RPMI7951 (cell line): ENCODE measurements at places on chromosomes 2 and 18.

- no peak for DNase-seq
Observed at GRCh38 chr18:61428266-61428665, 95.0 kb downstream of the CDH20 start.

DNA sequence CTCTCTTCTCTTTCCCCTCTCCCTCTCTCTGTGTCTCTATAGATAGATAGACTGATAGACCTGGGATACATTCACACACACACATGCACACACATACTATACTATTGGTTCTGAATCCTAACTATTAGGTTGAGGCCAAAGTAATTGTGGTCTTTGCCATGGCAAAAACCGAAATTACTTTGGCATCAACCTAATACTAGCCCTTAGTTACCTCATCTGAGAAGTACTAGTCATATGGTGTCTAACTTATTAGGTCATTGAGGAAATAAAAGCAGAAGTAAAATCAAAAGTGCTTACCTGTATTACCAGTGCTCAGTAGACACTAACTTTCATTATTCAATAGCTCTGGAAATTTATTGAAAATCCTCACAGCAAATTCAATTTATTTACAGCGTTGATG, 451.5 kb downstream of the EPHA4 start:
- no peak for DNase-seq

GRCh38 chr2:157784169-157784822, 91.8 kb downstream of the ACVR1 start:
- peak; percentile 55 for DNase-seq

DNA sequence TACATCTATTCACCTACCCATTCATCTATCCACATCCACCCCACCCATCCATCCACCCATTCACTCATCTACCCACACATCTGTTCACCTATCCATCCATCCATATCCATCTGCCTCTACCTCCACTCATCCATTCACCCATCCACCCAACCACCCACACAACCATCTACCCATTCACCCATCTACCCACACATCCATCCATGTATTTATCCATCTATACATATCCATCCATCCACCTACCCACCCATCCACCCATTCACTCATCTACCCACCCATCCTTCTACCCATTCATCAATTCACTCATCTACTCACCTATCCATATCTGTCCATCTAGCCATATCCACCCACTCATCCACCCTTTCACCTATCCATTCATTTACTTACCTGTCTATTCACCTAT, 187.6 kb downstream of the ASB1 start:
- DNase-seq, result no peak

- DNase-seq, result peak; percentile 46
Observed at GRCh38 chr2:234427081-234428061, 69.5 kb downstream of the ARL4C start.

- no peak for DNase-seq
Observed at GRCh38 chr18:75462178-75462832, 34.8 kb upstream of the SMIM21 start.

GRCh38 chr2:232535761-232536530, 3.5 kb upstream of the CHRNG start:
- no peak for DNase-seq

DNA sequence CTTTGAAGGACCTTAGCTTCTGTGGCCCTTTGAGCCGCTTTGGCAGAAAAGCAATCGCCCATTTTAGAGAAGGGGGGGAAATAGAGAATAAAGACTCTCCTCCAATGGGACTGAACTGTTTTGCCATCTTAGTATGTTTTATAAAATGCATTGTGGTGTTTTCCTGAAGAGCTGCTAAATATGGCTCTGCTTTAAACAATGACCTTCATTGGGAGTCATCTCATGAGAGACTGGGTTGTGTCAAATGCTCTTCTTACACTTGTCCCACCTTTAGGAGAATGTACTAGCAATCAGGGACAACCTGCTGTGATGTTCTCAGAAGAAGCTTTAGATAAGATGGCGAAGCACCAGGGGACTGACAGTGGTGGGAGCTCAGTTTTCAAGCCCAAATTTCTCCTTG, 418.9 kb upstream of the POU3F3 start:
- no peak for DNase-seq

GRCh38 chr2:16187482-16187817, 247.1 kb downstream of the MYCN start:
- DNase-seq, result no peak

DNA sequence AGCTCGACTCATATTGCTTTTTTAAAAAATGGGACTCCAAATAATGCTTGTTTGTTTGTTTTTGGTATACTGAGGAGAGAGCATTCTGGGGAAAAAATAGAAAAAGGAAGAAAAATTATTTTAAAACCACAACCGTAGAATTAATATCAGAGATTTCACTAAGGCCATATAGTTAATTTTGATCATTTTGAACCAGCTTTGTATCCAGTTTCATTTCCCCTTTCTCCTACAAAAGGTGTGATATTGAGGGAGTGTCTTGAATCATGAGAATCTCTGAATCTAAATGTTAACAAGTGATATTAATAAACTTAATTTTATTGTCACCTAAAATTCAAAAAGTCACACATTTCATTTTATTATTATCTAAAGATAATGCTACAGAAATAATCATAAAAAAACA, 198.5 kb upstream of the GALNT5 start:
- DNase-seq, result no peak

DNA sequence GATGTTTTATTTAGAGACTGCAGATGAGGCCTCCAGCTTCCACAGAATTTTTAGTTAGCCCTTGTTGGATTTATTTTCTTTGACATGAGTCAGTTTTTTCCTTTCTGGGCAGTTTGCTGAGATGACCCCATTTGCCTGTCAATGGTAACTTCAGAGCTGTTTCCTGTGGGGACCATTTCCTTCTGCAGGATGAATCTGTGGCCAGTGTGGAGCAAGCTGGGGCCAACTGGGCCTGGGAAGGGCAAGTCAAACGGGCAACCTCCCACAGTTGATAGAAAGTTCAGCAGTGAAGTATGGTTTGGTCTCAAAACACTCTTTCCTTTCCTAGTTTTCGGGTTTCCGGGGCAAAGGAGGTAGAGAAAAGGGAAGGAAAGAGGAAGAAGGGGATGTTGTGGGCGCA, 291.4 kb upstream of the NRP2 start:
- no peak for DNase-seq

DNA sequence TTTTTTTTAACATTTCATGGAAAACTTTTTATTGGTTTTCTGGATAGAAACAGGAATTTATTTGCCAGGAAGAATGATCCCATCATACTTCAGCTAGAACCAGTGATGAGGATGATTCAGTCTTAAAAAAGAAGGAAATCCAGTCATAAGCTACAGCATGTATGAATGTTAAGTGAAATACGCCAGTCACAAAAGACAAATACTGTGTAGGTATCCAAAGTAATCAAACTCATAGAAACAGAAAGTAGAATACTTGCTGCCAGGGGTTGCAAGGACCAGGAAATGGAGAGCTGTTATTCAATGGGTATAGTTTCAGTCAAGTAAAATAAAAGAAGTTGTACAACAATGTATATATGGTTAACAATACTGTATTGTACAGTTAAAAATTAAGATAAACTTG, 21.3 kb downstream of the PSME4 start:
- no peak for DNase-seq

DNA sequence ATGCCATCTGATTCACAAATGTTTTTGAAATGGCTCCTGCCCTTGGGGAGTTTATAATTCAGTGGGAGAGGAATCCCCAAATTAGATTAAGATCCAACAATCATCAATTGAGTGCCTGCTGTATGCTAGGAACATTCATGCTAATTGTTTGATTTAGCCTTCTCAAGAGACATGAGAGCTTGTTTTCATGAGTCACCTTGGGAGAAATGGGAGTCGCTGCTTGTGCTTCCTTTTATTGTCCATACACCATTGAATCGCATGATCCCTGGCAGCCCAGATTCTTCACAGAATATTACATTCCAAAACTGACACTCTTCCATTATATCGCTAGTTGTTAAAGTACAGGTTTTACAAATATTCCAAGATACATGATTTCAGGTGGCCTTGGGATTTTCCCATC, 106.0 kb upstream of the MAP3K20 start:
- DNase-seq, result peak; percentile 41

DNA sequence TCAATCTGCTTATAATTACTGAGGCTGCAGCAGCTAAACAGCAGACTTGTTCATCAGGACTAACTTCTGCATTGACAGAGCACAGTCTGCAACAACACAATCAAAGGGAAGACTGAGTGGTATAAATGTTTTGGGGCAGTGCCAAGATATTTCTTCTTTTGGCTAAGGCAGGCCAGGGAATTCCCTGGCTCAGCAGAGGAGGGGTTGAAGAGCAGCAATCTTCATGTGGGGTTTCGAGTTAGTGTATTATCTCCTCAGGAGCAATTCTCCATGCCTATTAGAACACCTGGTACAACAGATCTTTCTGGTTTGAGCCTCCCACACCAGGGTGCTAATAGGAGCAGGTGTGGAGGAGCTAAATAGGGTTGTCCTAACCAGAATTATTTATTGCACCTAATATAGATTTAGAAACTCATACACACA, 103.0 kb upstream of the STK17B start:
- DNase-seq, result peak; percentile 73

- no peak for DNase-seq
Observed at GRCh38 chr2:95312543-95313201, 15.5 kb downstream of the KCNIP3 start.

DNA sequence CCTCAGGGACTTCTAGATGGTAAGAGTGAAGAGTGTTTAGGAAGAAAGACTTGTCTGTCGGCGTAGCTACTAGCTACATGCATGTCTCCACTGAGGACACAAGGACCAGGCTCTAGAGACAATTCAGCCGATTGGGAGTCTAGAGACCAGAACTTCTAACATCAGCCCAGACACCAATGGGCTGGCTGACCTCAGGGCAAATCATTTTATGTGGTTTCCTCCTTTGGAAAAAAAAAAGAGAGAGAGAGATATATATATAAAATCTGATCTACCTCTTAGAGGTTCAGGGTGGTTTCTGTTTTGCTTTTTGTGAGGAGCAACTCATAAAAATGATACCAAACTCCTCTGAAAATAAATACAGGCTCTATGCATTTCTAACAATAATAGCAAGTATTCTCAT, 212.8 kb downstream of the BCL2 start:
- DNase-seq, result no peak
